Adrenal gland (tissue), 19 donors: ENCODE measurements at places on chromosomes 7 and 10. TPM values are rescaled to one million over a fixed set of nuclear protein-coding genes. Genes with fewer than 3 reads are reported as not detected.

ANKRD22 gene
- total RNA-seq, result 0.65 TPM

PTPN20 gene
- total RNA-seq, result 26.8 TPM

- DNase-seq, result no peak
Observed at GRCh38 chr7:124552217-124552616, 213.4 kb downstream of the GPR37 start.

DNA sequence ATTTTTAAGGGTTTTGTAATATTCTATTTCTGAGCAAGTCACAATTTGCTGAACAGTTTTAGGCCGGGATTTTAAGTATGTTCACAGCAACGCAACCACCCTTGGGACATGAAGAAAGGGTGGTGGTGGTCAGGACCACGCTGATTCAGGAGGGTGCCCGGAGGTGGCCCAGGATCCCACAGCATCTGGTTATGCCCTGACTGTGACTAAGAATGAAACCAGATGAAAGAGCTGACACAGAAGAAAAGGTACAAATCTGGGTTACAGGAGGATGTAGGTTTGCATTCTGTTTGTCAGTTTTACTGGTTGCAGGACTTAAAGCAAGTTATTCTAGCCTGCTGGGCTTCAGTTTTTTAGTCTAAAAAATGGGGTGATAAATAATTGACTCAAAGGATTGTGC, 279.7 kb downstream of the CCSER2 start:
- no peak for DNase-seq

ACTA2 gene
- 48.5 TPM for total RNA-seq

DNA sequence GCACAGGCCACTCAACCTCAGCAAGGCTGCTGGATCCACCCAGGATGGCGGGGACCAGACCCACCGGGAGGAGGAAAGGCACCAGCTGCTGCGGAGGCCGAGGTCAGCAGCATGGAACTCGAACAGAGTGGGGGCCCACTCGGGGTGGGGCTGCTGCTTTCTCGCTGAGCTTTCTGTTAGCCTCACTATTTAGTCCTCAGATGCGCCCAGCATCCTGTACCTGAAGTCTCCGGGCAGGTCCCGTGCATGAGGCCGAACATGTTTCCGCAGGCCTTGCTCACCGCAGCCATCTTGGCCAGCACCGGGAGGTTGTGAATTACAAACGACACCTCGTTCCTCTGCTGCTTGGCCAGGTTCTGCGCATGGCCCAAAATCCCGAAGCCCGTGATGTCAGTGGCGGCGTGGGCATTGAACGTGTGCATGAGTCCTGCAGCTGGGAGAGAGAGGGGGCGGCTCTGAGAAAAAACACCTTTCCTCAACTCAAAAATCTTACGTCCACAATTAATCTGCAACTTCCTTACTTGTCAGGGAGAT, 22.8 kb upstream of the PHYH start:
- DNase-seq, result no peak

TEX47 gene
- not detected for total RNA-seq
